Stimulated activated CD4-positive, alpha-beta T cell treated with anti-CD3 and anti-CD28 coated beads, Interleukin-15, amount 100 ng/mL, for 48 hours (primary cell): ENCODE measurements at places on chromosomes 3 and 15.

DNA sequence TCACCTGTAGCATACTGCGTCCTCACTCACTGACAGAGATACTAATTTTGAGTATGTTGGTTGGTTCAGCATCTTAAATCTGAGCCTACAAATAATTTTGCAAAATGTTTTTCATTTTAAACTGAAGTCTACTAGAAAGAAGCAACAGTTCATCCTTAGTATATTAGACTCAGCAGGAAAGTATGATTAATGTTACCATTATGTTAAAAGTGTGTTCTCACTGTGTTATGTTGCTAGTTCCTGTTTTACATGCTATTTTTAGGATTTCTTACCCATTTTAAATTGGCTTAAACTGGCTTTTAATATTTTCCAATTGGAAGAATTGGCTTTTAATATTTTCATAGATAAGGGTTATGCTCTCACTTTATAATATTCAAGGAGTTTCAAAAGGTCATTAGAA, 25.7 kb downstream of the ACKR4 start:
- no peak for DNase-seq

DNA sequence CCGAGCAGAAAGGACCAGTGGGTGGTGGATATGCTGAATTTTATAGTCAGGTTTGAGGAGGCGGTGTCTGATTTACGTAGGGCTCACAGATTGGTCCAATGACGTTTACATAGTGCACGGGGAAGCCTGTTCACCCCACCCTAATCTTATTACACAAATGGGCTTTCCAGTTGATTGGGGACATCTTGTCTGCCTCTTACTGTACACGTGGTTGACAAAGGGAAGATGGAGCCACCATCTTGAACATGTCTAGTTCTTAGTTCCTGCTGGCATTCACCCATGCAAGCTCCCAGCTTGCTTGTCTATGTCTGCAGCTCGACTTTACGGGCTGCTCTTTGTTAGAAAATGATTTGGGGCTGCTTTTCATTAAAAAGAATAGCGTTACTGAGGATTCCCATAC, 332.0 kb upstream of the SLCO3A1 start:
- no peak for DNase-seq

GRCh38 chr3:165455793-165456192, 259.6 kb upstream of the SLITRK3 start:
- no peak for DNase-seq

DNA sequence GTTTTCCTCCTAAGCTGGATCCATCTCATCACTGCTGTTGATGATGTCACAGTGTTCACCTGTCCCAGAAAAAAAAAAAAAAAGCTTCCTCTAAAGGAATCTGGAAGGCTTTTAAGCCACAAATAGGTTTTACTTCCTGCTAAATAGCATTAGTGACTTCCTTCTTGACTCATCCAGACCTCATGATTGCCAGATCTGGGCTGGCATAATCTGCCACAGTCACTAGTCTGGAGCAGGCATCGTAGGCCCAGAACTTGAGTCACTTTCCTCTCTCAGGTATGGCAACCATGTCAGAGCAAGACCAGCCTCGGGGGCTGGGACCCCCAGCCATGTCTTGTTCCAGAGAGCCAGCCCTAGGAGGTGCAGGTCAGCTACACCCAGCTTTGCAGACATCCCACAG, 266.5 kb upstream of the CADM2 start:
- DNase-seq = no peak

DNA sequence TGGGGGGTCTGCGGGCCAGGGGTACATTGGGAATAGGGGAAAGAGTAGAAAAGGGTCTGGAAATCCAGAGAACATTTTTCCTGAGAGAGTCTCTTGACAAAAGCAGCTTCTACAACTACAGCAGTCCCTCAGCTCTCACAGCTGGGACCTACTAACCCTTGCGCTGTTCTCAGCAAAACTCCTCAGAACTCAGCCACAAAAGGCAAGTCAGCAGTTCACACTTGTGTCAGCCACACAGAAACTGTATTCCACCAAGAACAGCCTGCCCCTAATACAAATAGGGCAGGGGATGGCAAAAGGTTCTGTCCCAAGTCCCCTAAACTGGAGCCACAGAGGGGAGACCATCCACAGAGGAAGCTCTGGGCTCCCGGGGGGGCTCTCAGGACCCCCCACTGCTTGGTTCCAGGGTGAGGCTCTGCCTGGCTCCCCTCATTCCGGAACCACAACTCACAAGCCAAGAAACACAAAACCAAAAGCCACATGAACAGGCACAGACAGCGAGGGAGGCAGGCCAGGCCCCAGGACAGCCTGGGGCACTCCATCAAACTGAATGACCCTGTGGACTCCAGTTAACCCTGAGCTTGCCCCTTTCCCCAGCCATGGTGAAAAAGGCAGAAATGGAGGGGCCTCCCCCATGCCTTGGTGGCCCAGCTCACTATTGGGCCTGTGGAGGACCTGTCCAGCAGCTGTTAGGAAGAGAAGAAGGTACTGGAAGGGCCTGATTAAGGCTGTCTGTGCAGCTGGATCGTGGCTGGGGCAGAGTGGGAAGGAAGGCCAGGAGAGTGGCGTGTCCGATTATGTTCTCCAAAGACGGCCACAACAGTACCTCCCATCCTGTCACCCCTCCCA, 162.0 kb downstream of the CHSY1 start:
- DNase-seq = no peak

- no peak for DNase-seq
These were observed at the start of gene ZBTB38 for GRCh38 chr3:141368062-141368924. TSS of gene ZBTB38 (plus strand) at chr3:141368504. CDS start at chr3:141442389, 73,885 bp downstream.

GRCh38 chr3:147038481-147038880, 367.9 kb downstream of the ZIC4 start:
- no peak for DNase-seq

GRCh38 chr3:172832983-172833382, 82.5 kb downstream of the ECT2 start:
- DNase-seq = no peak

DNA sequence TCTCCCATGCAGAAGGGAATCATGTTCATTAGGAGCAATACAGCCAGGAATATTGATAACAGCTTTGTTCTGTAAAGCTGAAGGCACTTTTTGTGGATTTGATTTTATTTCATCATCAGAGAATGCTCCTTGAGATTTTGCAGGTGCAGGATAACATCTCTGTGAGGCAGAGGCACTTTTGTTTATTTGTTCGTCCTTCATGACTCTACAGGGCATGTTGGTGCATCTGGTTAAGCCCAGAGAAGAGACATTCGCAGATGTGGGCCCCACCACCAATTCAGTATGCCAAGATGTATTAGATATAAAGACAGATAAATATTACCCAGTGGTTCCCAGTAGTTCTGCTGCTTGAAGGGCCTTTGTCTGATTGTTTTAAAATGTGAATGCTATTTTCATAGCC, 368.1 kb upstream of the SEMA6D start:
- DNase-seq = no peak

DNA sequence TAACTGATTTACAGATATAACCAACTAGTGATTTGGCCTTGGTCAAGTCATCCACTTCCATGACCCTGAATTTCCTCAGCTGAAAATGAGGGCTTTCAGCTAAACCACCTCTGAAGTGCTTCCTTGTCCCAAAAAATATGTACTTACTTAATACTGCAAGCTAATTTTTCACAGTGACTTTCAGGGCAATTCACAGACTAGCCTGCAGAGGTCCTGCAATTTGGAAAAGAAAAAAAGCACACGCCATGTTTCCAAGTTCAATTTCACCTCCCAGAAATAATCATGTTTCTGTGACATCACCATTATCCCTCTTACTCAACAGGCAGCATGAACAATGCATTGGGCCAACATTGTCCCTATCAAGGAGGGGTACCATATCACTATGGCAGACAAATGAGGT, 218.2 kb downstream of the SHOX2 start:
- DNase-seq = no peak

- no peak for DNase-seq
These were observed 34.7 kb downstream of the HMCES start for GRCh38 chr3:129313415-129313664.

- no peak for DNase-seq
These were observed 39.0 kb downstream of the MED12L start for GRCh38 chr3:151124476-151124875.

GRCh38 chr3:10273702-10274305, 18.9 kb downstream of the GHRL start:
- no peak for DNase-seq

GRCh38 chr15:70531576-70531975, 231.8 kb downstream of the UACA start:
- DNase-seq = no peak

DNA sequence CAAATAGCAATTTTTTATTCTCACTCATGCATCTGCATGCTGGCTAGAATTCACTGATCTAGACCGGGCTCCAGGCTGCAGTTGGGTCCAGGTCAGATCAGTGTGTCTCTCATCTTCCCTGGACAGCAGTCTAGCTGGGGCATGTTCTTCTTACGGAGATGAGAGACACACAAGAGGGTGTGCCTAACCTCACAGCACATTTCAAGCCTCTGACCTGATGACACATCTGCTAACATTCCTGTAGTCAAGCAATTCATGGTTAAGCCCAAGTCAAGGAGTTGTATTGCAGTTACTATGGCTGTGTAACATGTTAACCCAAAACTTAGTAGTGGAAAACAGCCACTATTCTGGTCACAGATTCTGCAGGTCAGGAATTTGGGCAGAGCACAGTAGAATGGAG, 13.1 kb downstream of the BSN start:
- DNase-seq = no peak

- DNase-seq = no peak
These were observed 23.4 kb upstream of the PPARG start for GRCh38 chr3:12265508-12265907.

DNA sequence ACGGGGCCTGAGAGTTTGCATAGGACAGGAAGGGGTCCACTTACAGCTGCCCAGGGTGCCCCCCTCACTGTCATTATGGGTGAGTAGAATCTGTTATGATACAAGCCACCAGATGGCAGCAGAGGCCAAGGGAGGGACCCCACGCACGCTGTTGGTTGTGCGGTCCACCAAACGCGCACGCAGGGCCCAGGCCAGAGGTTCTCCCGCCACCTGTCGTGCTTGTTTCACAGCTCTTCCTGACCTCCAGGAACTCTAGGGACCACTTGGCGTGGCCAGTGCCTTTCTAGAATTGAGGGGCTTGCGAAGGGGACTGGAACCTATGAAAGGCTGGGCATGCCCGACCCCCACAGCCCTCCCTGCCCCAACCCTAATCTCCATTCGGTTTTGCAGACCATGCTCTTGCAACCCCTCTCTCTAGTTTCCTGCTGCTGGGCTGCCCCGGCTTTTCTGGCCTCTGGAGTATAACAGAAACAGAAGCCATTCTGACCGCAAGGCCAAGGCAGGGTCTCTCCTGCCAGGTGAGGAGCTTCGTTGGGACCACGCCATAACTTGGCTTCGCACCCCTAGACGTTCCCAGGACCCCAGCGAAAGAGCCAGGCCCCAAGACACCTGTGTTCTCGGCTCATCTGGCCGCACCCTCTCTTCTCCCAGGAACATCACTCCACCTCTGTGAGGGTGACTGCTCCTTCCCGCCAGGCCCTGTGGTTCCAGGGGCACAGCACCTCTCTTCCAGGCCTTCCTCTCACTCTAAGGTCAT, 46.0 kb downstream of the ALDH1L1 start:
- peak; percentile 39 for DNase-seq

DNA sequence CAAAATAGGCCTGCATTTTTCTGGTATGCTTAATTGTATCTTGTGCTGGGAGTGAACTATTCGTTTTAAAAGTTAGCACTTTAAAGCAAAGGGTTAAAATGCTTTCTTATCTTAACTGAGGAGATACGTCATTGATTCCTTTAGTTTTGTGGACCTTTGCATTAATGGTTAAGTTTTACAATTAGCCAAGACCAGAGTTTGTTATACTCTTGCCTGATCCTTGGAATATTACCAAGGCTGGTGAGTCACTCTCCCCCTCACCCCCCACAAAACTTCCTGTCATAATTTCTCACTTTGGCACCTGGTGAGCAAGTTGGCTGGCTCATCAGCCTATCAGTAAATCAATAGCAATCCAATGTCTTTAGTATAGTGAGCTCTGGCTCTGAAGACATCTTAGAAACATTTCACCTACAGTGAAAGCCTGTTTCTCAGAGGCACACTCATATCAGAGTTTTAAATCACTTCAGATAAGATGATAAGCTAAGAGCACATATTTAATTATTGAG, 26.7 kb downstream of the SLC2A2 start:
- DNase-seq = no peak

- no peak for DNase-seq
These were observed 73.0 kb downstream of the FAM43A start for GRCh38 chr3:194758716-194759115.

DNA sequence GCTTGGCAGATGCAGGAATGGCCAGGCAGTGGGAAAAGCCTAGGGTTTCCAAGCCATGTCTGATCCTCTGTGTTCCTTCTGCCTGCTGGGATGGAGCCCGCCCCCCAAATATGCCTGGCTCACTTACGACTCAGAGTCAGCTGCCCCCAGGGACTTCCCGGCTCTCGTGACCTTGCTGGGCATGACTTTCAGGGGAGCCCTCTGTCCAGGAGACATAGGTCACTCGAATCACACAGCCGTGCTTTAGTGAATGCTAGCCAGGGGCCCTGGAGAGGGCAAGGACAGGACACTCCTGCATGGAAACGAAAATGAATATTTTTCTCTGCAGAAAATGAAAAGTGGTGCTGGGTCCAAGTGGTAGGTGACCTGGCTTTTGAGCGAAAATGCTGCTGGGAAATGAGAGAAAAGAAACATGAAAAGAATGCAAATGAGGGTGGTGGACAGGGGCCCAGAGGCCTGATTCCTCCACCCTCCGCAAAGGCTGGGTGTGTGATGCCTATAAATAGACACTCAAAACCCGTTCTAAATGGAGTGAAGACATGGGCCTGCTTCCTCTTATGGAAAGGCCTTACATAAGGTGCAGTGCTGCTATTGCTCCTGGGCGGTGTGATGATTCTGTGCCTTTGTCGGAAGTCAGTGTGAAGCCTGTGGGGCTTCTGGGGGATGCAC, 107.4 kb downstream of the APBA2 start:
- no peak for DNase-seq

DNA sequence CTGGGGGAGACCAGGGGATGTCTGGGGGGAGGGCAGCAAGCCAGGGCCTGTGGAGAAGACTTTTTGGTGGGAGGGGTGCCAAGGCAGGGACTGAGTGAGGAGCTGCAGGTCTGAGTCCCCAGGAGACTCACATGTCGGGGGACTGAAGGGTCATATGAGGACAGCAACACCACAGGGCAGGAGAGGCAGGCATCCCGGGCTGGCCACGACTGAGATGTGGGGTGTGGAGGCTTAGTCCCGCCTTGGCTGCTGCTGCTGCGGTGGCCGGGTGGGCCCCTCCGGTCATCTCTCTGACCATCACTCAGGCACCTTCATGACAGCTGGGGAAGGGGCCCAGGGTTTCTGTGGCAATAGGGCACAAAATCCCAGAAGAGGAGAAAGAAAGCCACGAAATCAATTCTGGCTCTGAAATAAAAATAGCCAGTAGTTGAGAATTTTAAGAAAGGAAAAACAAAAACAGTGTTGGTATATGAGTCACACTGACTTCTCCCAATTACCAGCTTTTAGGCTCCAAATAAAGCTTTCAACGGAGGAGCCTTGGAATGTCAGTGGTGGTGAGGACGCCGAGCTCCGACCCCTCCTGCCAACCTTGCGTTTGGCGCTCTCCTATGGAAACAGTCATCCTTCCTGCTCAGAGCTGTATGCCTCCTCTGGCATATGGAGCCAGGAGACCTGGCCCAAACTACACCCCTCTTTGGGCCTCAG, 52.9 kb upstream of the ITGA11 start:
- no peak for DNase-seq
